Cardiac septum (tissue), 1 donor: ENCODE measurements at places on chromosomes 16 and 17.
A peak's percentile ranks its signal among the peaks of the same experiment; 100 is the strongest.

- peak; percentile 71 for DNase-seq
Measured at GRCh38 chr17:62705778-62706597, 78.5 kb downstream of the MRC2 start.

GRCh38 chr17:17638467-17638866, 42.8 kb upstream of the RAI1 start:
- no peak for DNase-seq

DNA sequence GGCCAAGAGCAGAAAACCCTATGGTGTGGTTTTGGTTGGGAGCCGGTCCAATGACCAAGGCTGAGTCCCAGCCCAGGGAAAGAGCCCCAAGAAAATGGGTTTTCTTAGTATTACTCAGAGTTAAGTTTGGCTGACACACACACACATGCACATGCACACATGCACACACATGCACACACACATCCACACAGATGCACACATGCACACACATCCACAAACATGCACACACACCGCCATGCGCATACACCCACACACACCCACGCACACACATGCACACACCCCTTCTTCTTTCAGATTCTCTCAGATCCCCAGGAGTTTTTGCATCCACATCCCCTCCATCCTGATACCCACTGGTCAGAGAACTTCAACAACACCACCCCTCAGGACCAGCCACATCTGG, 9.1 kb downstream of the ABCC12 start:
- no peak for DNase-seq

DNA sequence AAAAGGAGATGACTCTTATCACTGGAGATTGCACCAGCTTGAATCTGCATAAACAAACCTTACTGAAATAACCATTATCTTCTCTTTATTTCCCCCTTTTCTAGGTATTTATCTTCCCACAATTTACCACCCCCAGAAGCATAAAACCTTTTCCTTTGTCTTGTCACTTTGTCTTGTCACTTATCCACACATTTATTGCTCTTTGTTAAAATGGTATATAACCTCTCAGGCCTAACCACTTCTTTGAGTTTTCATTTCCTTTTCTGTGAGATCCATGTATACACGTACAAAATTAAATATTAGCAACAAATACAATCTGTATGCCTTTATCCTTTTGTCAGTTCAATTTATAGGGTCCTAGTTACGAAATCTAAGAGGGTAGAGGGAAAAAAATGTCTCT, 122.9 kb downstream of the CACNG3 start:
- no peak for DNase-seq

- no peak for DNase-seq
Measured at GRCh38 chr17:79055197-79055596, 19.4 kb upstream of the ENGASE start.

- no peak for DNase-seq
Measured at GRCh38 chr17:58233543-58233942, 4.8 kb upstream of the LPO start.

DNA sequence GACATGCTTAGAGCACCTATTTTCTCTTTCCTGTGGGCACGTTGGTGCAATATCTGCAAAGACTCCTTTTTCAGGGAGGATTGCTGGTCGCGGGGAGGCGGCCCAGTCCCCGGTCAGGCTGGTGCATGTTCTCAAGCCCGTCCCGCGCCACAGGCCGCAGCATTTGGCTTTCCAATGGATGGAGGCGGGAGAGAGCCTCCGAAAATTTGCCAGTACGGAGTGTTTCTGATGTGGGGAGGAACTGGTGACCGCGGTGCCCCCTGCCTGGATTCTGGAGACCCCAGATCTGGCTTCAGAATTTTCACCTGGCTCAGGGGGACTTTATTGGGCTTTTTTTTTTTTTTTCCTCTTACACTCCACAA, 2.3 kb downstream of the CMIP start:
- no peak for DNase-seq

DNA sequence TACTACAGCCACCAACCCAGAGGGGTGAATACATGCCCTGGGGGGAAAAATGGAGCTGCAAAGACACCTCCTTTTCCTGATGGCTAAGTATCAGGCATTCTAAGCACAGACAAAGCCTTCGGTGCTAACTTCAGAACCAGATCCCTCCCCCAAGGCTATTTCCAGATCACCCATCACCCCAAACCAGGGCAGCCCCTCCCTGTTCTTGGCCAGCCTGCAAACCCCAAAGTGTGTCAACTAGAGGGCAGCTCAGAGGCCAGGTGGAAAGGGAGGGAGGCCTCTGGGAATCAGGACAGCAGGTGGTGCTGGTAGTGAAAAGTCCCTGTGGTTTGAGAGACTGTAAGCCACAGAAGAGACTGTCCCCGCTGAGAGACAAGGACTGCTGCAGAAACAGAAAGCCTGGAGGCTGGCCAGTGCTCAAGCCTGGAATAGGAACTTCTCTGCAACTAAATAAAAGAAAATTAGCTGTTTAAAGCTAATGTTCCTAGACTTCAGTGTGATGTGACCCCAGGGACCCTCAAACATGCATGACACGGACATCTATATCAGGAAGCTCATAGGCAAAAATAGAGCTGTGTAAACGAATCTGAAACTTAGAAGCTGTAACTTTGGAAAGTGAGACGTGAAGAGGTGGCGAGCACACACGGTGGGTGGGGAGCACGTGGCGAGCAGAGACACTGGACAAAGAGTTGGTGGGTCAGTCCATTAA, 9.1 kb downstream of the TUBG1 start:
- peak; percentile 76 for DNase-seq

DNA sequence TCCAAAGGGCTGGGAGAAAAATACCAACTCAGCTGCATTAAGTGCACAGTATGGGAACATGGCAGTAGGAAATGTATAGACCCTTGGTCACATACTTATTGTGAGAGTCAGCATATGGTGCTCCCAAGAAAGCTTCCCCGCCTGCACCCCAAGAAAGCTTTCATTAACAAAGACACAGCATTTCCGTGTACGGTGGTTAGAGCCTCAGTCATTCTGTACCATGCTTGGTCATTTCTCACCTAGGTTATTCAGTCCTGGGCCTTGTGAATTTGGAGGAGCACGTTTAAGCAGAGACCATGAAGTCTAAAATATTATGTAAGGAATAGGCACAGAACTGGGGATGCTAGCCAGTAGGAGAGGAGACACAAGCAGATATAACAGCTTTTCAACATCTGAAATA, 56.1 kb downstream of the ESRP2 start:
- DNase-seq = no peak

DNA sequence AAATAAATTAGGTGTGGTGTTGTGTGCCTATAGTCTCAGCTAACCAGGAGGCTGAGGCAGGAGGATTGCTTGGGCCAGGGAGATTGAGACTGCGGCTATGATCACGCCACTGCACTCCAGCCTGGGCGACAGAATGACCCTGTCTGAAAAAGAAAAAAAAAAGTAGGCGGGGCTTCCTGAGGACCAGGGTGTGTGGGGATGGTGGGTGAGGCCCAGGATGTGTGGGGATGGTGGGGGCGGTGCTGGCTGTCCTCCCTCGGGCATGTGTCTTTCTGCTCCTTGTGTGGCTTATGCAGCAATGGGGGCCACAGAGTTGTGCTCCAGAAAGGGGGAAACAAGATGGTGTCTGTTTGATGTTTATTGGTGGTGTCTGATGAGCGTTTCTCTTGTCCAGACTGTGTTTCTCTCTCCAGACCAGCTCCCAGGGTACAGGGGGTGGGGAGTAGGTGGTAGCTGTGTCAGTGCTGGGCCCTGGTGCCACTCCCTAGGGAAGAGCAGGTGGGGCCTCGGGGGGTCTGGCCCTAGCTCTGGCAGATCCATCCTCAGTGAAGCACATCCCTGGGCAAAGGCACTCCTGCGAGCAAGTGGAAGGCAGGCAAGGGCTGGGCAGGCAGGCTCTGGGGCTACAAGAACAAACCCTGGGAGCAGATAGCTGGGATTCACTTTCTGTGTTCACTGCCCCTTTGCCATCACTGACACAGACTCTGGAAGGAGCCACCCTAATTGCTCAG, 2.3 kb downstream of the LCAT start:
- no peak for DNase-seq

- no peak for DNase-seq
Measured at GRCh38 chr16:67562526-67562917, at the start of gene CTCF. Gene CTCF, plus strand, starts transcription at chr16:67562526. Its CDS starts 48,307 bp downstream, at chr16:67610833.

GRCh38 chr16:85738923-85739715, 11.8 kb downstream of the C16orf74 start:
- DNase-seq = no peak

GRCh38 chr17:29007860-29008455, 2.1 kb upstream of the SEZ6 start:
- no peak for DNase-seq

- no peak for DNase-seq
Measured at GRCh38 chr16:56295739-56296527, 104.6 kb downstream of the GNAO1 start.

DNA sequence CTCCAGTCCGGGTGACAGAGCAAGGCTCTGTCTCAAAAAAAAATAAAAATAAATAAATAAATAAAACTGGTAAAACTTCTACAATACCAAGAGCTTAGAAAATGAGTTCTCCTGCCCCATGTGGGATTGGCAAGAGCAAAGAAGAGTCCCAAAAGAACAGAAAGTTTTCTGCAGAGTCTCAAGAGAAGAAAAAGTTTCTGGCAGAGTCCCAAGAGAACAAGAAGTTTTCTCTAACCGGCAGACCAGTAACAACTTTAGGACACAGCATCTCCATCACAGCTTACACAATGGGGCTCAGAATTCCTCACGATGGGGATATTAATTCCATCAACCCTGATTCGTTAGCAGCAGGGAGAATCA, 1.1 kb downstream of the SLC39A11 start:
- DNase-seq = no peak

DNA sequence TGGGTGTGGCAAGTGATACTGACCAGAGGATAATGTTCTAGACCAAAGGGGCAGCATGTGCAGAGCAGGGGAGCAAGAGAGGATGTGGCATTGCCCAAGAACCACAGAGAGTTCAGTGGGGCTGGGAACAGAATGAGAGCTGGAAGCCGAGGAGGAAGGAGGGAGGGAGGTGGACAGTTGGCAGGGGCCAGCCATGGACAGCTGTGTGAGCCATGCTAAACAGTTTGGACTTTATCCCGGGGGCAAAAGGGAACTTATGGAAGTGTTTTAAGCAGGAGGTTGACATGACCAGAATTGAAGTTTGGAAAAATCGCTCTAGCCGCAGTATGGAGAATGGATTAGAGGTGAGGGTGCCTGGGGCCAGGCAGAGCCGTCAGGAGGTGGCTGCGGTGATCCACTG, 29.4 kb upstream of the TMEM132E start:
- DNase-seq = no peak

DNA sequence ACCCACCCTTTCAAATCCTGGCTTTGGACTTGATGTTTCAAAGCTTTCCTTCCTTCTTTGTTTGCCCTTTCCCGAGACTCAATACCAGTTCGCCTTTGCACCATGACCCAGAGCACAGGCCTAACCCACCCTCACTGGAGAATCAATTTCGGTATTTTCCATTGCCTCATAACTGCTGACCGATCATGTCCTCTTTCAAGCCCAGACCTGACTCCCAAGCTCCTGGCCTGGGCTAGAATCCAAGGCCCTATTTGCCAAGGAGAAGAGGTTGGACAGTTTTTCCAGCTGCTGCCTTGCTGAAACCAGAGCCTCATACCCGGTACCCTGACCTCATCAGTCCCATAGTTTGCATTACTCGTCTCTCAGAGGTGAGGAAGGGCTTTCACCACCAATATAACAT, 35.3 kb upstream of the HELZ start:
- no peak for DNase-seq

DNA sequence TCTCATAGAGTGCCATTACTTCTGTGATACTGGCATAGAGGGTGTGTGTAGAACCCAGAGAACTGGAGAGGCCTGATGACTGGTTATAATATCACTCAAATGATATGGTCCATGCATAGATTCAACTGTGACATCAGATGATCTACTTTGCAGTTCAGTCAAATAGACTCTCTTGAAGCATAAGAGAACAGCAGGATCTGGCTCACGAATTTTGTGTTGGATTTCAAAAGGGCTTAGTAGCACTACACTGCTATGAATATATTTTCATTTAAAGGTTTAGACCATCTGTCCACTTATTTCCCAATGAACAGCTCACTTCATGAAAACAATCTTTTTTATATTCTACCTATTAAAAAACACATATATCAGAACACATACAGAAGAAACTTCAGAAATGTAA, 119.7 kb downstream of the KIF2B start:
- DNase-seq = no peak

DNA sequence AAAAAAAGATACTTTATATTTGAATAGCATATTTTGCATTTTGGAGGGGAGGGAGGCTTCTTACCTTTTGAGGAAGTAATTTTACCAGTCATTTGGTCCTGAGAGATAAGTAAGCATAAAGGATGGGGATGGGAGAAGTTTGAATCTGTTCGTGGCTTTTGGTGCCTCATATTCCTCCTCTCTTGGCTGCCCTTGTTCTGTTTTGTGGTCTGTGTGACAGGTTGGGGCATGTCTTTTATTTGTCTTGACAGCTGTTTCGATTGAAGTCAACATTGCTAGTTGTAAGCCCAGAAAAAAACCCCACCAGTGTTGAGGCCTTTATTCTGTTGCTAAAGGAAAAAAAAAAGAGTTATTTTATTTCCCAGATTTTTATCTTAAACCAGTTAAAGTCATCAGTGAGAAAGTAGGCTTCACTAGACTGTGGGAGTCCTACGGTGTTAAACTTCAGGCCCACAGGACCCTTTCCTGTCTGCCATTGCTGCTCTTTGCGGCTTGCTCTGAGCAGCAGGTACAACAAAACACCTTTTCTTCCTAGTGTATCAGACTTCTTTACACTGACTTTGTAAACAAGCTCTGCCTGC, 11.4 kb downstream of the SLC7A6 start:
- no peak for DNase-seq

DNA sequence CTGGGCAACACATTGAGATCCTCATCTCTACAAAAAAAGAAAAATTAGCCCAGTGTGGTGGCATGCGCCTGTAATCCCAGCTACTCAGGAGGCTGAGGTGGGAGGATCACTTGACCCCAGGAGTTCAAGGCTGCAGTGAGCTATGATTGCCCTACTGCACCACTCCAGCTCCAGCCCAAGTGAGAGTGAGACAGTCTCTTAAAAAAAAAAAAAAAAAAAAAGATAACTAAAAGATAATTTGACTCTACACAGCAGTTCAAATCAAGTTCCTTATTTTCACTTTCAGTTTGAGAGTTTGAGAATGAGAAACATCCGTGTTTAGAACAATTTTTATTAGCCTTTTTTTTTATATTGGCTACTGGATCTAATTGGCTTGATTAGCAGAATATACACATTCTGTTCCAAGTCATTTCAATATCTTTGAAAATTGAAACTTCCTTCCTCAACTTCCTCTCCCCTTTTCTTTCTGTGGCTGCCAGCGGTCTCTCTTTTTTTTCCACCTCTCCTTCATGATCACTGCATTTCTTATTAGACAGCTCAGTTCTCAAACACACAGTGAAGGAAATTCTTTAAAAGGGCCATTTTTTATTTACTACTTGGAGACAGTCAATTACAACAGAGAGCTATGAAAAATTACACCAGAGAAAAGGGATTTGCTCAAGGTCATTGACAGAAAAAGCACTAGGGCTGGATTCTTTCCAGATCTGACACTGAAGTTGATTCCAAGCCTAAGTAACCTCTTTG, 4.5 kb upstream of the ACSF2 start:
- no peak for DNase-seq

- no peak for DNase-seq
Measured at GRCh38 chr16:70702624-70703023, 16.8 kb upstream of the MTSS2 start.

GRCh38 chr17:17582372-17582771, 9.1 kb downstream of the PEMT start:
- no peak for DNase-seq

GRCh38 chr16:53052519-53053501, at the start of gene CHD9NB:
Gene CHD9NB, minus strand, starts transcription at chr16:53052897. Its CDS starts 8,739 bp downstream, at chr16:53044158.
- no peak for DNase-seq
